ENCODE measurements at places on chromosomes 7 and 10.

DNA sequence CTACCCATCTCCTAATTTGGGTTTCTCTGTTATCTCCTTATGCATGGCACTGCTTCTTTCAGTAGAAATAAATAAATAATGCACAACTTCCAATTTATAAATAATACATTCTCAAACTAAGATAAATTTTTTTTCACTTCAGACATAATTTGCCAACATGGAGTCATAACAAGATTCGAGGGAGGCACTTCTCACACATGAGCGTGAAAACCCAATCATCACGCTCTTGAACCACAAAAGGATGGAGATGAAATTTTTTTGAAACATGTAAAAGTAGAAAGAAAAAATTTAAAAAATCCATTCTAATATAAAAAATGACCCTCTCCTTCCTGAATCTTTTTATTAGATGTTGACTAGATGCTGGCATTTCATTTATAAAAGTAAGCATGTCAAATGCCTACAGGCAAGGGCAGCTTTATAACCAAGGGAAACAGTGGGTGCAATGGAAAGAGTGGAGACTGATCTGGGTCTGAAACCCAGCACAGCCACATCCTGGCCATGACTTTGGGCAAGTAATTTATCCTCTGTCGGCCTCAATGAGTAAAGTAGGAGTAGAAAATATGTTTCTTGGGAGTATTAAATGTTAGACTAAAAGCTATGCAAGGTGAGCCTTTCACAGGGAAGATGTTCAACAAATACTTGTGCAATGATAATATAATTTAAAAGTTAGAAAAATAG, 185.0 kb downstream of the STK31 start:
- no peak for DNase-seq

GRCh38 chr7:78081888-78082287, 283.3 kb downstream of the PHTF2 start:
- DNase-seq: no peak

- no peak for DNase-seq
These were observed 256.4 kb downstream of the KIAA1217 start for GRCh38 chr10:24465124-24465874.

GRCh38 chr7:78620920-78621319, 822.3 kb downstream of the PHTF2 start:
- DNase-seq: no peak

DNA sequence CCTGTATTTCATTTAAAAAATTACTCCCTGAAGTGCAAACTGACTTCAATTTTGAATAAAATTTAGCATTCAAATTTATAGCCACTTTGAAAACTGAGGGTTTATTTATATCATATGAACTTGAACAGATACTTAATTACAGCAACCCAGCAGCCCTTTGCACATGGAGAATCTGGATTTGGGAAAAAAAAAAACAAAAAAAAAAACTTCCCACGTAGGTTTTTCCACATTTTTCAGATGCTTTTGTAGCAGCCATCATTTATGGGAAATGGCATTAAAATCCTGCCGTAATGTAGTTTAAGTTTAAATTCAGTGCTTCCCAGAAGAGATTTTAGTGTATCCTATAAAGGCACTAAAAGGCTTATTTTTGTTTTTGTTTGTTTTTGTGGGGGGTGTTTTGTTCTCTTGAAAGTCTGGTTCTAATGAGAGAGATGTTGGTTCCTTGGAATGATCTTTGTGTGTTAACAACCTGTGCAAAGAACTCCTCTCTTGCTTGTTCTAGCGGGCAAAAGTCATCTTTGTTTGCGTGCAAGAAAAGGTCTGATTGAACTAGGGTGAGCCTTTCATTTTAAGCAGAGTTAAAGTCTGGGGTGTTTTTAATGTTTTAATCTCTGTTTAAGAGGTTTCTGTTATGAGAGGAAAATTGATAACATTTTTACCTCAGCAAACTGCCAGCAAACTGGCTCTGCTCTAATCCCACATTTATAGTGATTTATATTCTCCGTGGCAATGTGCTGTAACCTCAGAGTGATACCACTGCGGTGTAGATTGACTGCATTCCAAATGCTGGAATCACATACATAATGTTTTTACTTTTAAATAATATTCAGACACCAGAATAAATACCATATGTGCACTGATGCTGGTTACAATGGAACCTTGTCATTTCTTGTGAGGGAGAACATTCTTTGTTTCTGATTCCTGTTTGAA, 105.5 kb downstream of the WNT2 start:
- no peak for DNase-seq

GRCh38 chr7:28096713-28097112, 83.9 kb downstream of the JAZF1 start:
- DNase-seq: no peak

GRCh38 chr7:27435461-27435860, 192.9 kb downstream of the EVX1 start:
- no peak for DNase-seq

GRCh38 chr7:130479716-130480400, 12.0 kb upstream of the MEST start:
- no peak for DNase-seq

DNA sequence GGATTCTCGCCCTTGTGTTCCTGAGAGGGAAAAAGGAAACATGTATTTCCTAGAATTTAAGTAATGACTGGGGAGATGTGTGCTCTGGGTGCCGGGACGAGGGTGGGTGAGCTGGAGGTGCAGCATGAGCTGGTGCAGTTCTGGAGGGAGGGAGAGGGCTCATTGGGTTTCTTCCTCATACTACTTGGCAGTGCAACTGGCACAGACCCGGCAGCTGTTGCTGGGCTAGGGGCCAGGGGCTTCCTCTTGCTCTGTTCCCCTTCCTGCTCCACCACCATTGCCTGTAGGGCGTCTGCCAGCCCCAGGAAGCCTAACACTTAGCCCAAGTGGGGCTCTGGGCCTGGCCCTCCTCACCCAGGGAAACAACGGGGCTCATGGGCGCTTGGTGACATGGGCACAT, 5.9 kb downstream of the RET start:
- no peak for DNase-seq

DNA sequence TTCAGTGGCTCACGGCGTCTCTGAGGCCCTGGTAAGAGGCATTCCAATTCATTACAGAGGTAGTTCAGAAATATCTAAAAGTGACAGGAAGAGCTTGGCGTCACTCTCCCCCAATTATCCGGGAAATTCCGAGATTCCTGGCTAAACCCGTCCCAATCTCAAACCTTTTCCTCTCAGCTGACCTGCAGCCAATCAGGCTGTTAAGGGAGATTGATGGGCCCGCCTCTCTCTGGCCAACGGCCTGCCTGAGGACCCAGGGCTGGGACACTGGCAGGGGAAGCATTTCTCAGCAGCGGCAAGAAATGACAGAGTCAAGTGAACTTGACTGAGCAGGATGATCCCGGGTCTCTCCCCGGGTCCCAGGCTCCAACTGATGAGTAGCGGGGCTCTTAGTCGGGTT, 72.3 kb downstream of the EBF3 start:
- DNase-seq: no peak

GRCh38 chr7:47300472-47301104, 281.3 kb downstream of the TNS3 start:
- no peak for DNase-seq

GRCh38 chr10:116926426-116926825, 77.1 kb downstream of the ENO4 start:
- DNase-seq: no peak

DNA sequence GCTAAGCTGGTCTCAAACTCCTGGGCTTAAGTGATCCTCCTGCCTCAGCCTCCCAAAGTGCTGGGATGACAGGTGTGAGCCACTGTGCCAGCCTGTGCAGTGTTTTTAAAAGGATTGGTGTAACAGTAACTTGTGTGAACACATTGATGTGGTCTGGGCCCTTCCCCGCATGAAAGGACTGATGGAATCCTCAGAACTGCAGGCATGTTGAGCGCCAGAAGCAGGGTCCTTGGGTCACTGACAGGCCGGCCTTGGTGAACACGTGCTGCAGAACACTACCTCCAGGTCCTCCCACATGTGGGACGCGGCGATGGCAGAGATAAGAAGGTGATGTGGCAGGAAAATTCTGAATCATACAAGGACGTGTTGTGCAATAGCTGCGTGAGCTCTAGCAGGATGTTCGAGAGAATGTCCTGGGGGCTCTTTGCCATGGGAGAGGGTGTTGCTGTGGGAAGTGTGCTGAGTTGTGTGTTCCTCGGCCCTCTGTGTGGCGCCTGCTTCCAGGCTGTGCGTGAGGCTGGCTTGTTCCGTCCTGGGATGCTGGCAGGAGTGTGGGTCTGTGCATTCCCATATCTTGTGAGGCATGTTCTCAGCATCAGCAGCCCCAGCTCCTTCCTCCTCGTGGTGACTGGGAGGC, 68.2 kb downstream of the DNAJB6 start:
- DNase-seq: no peak

GRCh38 chr7:44044315-44045225, at the start of gene DBNL:
Gene DBNL (plus strand): TSS chr7:44044702. CDS start chr7:44044738, 36 bp downstream.
- DNase-seq: peak; percentile 41

DNA sequence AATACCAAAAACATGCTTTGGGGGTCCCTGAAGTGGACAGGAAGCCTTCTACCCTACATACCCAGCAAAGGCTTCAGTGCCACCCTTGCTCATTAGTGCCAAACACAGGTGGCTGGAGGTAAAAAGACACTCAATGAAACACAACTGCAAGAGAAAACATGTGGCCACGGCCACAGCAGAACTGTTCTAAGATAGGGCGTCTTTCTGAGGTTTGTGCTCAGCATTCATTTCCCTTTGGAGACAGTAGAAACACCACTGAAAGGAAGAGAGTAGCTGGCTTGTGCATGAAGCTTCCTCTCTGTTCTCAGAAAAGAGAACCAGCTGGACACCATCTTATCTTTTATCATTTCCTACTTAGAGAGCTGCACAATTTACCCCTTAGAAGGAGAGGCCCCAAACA, 143.0 kb downstream of the PLXNA4 start:
- DNase-seq: no peak

GRCh38 chr7:141785706-141786552, 4.1 kb upstream of the TAS2R5 start:
- DNase-seq: peak; percentile 11

GRCh38 chr10:30415593-30415992, 18.4 kb upstream of the MAP3K8 start:
- no peak for DNase-seq

DNA sequence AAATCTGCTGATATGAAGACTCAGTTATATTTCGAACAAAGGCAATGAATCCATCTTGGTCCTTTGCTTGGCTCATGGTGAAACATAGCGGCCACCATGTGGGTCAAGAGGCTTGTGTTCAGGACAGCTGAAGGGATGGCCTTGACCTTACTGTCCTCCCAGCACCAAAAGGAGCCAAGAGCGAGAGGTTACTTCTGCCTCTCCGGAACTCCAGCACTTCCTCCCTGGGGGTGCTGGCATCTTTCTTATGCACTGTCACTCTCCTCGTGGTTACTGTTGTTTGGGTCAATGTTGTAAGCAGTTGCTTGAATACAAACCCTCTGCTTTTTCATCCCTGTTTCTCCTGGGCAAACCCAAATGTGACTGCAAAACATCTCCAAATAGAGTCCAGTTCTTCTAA, 100.6 kb downstream of the RBM20 start:
- DNase-seq: no peak

GRCh38 chr10:122713091-122713885, 13.6 kb upstream of the C10orf120 start:
- no peak for DNase-seq

DNA sequence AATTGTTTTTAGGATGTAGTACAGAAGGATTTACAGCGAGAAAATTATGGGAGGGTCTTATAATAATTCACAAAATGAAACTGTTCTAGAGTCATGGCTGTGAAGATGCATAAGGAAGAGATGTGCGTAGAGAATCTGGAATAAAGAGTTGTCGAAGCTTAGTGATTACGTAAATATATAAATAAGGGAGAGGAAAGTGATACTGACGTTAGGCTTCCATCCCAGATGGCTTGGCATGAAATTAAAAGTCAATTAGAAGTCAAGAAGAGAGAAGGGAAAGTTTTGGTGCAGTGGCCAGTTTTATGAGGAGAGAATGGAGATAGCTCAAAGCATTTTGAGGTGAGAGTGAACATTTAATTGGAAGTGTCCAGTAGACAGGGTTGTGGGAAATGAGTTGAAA, 85.5 kb downstream of the LCOR start:
- DNase-seq: no peak

DNA sequence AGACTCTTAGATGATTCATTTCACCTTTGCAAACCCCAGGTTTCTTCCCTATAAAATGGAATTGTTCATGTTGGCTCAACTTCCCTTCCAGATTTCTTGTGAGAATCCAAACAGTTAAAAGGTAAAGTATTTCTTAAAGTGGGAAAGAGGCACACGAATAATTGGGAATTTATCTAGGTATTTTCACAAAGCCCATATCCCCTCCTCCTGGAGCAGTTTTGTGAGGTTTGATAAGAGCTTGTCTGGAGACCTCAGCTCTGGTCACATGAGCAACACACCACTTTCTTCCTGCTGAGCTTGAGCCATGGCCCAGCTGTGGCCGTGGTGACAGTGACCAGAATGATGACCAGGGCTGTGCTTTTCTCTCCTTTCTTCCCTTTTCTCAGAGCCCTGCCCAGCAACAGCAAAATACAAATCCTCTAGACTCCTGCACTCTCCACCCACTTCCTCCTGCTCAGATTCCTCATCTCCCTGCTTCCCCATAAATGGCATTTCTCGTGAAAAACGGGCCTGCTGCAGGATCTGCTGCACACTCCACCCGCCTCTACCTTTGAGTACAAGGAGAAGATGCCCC, 87.7 kb downstream of the PIK3CG start:
- no peak for DNase-seq

GRCh38 chr10:60480865-60481563, 91.3 kb upstream of the ANK3 start:
- no peak for DNase-seq

DNA sequence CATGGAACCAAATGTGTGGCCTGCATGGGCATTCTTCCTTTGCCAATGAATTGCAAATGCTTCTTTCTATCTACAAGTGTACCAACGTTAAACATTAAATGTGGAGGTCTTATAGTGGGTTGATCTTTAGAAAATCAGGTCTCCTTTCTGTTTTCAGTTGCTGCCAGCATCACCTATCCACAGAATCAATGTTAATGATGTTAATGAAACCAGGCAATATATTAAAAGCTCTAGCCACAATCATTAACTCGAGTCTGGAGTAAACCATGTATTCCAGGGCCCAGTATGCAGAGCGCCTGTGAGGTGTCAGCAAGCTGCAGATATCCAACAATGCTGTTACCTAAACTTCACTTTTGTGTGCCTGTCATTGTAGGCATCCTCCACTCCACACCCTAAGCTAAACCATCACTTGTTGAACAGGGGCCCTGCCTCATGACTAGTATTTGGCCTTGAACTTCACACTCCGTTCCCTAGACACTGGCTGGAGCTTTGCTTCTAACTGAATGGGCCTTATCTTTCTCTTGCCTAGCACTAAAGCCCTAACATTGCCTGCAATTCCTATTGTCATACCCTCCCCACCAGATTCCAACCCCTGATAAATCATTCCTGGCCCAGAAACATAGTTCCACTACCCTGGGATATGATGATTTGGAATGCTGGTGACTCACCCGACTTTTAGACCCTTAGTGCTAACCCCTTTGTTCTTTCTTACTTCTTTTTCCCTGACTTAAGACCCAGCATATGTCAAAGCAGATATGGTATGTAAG, 24.3 kb upstream of the ITGB8 start:
- DNase-seq: no peak

- DNase-seq: no peak
These were observed 200.8 kb upstream of the PFKP start for GRCh38 chr10:2866569-2866968.

GRCh38 chr10:75388082-75388481, 13.5 kb downstream of the ZNF503 start:
- no peak for DNase-seq

- no peak for DNase-seq
These were observed 53.9 kb downstream of the AP3M1 start for GRCh38 chr10:74096777-74097176.

All from activated CD8-positive, alpha-beta memory T cell treated with anti-CD3 and anti-CD28 coated beads for 1 hour (primary cell).